Peyer's patch (tissue), 4 donors: ENCODE measurements at places on chromosomes 3 and 15. TPM values are rescaled to one million over a fixed set of nuclear protein-coding genes. Genes with fewer than 3 reads are reported as not detected.

- DNase-seq, result no peak
- H3K4me1 ChIP-seq, result no peaks in the 10 kb centered on the region
- no peaks in the 10 kb centered on the region for H3K36me3 ChIP-seq
- no peaks in the 10 kb centered on the region for H3K27me3 ChIP-seq
- no peak overlapping the region for H3K27ac ChIP-seq
Observed at GRCh38 chr3:13062647-13063046, 10.6 kb downstream of the IQSEC1 start.

DNA sequence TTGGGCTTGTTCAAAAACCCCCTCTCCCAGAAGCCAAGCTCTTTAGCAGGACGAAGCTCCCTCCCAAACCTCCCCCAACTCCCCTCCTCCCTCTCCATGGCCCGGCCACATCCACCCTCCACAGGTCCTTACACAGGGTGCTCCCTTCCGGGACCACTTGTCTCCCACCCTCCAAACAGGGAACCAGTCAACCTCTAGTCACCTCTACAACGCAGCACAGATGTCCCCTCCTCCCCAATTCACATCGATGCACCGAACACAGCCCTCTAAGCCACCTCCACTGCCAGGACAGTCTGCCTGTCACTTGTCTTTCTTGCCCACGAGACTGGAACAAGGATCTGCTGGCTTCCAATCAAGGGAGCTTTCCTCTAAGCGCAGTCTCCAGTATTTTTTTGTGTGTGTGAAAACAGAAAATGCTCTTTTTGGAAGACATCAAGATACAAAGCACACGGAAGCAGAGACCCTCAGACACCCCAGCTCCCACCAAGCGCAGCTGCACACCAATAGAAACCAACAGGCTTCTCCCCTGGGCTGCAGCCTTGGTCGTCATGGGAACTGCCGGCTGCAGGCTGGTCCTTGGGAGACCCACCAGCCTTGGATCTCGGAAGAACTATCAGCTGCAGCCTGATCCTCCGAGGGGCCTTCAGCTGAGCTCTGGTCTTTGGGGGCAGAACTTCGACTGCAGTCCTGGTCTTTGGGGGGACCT is 26.5 kb downstream of the IQSEC1 start:
- H3K4me3 ChIP-seq, result no peak overlapping the region
- no peaks in the 10 kb centered on the region for H3K27me3 ChIP-seq
- no peaks in the 10 kb centered on the region for H3K36me3 ChIP-seq
- DNase-seq, result no peak

- H3K4me3 ChIP-seq, result no peak overlapping the region
- no peaks in the 10 kb centered on the region for H3K27me3 ChIP-seq
- peak overlapping the region; percentile 45 for H3K27ac ChIP-seq
Observed at GRCh38 chr3:51686512-51687215, 15.6 kb downstream of the TEX264 start.

The IGSF11 gene
- 0.67 TPM for total RNA-seq

DNA sequence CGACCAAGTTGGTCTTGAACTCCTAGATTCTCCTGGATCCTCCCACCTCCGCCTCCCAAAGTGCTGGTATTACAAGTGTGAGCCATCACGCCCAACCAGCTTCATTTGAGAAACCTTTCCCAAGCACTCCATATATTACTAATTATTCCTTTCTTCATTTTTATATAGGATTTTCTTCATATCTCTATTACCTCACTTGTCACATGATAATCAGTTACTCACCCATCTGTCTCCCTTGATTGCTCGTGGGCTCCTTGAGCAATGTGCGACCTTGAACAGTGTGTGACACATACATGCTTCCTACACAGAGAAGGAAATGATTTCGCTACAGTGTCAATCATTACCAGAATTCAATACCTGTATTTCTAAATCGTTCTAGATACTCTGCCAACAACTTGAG is 110.7 kb upstream of the C2CD4B start:
- DNase-seq, result no peak
- no peak overlapping the region for H3K4me3 ChIP-seq
- no peaks in the 10 kb centered on the region for H3K27me3 ChIP-seq
- no peak overlapping the region for H3K27ac ChIP-seq
- no peaks in the 10 kb centered on the region for H3K36me3 ChIP-seq

The MYEF2 gene
- total RNA-seq, result 44.6 TPM

DNA sequence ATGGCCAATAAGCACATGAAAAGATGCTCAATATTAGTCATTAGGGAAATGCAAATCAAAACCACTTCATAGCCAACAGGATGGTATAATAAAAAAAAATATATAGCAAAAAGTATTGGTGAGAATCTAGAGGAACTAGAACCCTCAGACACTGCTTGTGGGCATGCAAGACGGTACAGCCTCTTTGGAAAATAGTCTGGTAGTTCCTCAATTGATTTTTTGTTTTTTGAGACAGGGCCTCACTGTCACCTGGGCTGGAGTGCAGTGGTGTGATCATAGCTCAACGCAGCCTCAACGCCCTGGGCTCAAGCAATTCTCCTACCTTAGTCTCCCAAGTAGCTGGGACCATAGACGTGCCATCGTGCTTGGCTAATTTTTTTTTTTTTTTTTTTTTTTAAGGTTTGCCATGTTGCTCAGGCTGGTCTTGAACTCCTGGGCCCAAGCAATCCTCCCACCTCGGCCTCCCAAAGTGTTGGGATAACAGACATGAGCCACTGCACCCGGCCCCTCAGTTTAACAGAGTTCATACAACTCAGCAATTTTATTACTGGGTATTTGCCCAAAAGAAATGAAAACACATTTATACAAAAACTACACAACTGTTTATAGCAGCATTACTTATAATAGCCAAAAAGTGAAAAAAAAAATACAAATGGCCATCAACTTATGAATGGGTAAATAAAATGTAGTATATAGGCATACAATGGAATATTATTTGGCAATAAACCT is 5.1 kb downstream of the PRC1 start:
- H3K27me3 ChIP-seq, result no peaks in the 10 kb centered on the region
- no peak for DNase-seq
- H3K36me3 ChIP-seq, result no peaks in the 10 kb centered on the region
